ENCODE measurements at places on chromosomes 5 and 9.
A peak's percentile ranks its signal among the peaks of the same experiment; 100 is the strongest.

- no peak for DNase-seq
These were observed 220.0 kb downstream of the GLIS3 start for GRCh38 chr9:4079906-4080305.

DNA sequence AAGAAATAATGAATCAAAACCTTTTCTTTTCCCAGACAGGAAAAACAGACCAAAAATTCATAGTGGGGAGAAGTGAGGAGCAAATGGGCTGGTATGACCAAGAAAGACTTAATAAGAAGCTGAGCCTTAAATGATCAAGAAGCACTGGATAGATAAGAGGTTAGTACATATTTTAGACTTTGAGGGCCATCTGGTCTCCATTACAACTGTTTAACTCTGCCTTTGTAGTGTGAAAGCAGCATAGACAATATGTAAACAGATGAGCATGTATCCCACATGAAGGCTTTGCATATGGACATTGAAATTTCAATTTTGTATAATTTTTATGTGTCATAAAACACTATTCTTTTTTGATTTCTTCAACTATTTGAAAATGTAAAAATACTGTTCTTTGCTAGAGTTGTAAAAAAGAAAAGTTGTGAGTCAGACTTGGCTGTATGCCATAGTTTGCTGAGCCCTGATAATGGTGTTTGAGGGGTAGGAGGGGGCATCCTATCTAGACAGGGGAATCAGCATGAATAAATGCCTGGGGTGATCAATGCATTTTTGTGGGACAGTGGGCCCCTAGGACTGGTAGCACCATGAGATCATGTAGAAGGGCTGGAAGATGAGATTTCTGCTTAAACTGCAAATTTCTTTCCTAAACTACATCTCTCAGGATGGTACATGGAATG, 91.8 kb upstream of the GPR151 start:
- DNase-seq: no peak

GRCh38 chr9:107989099-107989498, 499.5 kb upstream of the KLF4 start:
- DNase-seq: no peak

DNA sequence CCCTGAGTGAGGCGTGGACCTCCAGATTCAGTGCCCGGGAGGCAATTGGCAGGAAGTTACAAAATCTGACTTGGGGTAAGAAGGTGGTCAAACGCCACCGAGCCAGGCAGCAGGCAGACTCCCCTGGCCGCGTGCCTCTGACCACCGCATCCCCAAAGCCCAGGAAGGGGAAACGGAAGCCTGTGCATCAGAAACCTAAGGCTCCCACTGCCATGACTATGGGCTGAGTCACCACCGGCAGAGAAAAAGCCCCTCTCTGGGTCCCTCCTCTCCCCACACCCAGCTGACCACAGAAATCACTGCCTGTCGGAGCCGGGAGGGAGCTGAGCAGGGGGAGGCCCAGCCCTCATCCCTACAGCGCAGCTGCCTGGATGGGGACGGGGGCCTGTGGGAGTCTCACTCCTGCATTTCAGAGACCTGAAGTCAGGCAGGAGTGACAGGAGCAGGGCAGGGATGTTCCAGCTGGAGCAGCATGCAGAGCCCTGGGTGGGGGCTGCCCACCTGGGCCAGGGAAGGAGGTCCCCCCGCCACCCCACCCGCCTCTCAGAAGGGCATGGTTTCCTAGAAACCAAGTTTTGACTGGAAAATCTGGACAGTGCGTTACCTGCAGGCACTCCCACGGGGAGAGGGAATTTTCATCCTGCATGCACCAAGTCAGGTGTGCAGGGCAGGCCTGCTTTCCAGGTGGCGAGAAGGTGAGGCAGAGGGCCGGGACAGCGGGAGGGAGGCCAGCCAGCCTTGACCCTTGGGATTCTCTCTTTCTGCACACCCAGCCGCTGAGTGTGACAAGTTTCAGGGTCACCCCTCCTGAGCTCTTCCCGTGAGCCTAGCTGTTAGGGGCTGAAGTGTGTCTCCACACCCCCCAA, 68.2 kb downstream of the LRSAM1 start:
- DNase-seq: peak; percentile 28

DNA sequence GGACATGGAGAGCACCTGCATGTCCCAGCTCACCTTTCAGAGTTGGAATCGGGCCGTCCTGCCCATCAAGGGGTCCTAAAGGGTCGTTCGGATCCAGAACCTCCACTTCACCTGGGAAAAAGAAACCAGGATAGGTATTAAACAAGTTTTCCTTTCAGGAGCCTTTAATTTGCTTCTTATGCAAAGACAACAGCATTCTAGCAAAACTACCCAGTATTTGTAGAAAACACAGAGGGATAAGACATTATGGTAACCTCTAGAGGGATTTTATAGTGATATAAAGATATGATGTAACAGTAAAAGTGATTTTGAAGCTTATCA, 174.4 kb downstream of the ROR2 start:
- DNase-seq: no peak

DNA sequence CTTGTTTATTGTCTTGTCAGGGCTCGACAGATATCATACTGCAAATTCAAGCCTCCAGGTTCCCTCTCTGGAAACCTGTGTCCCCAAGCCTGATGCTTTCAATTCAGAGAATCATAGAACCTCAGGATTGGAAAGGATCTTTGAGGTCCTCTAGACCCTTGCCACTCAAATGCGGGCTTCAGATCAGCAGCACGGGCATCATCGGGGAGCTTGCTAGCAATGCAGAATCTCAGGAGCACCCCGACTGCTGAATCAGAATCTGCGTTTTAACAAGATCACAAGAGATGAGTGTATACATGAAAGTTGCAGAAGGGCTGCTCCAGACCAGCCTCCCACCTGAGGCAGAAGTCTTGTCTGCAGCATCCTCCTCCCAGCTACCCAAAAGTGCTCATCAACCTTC, 13.1 kb upstream of the EGFLAM start:
- no peak for DNase-seq

- no peak for DNase-seq
These were observed 161.5 kb upstream of the KIF2A start for GRCh38 chr5:62144401-62145022.

DNA sequence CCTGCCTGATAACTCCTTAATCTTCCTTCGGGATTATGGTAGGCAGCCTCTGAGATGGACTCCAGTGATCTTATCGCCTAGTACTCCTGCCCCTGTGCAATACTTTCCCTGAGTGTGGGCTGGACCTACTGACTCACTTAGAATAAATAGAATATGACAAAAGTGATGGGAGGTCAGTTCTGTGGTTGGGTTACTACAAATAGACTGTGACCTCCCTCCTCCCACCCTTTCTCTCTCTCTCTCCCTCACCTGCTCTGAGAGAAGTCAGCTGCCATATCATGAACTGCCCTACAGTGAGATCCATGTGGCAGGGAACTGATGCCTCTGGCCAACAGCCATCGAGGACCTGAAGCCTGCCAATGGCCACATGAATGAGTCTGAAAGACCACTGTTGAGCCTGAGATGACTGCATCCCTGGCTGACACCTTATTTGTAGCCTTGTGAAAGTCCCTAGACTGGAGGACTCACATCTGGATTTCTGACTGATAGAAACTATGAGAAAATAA, 31.7 kb downstream of the NRG2 start:
- no peak for DNase-seq

DNA sequence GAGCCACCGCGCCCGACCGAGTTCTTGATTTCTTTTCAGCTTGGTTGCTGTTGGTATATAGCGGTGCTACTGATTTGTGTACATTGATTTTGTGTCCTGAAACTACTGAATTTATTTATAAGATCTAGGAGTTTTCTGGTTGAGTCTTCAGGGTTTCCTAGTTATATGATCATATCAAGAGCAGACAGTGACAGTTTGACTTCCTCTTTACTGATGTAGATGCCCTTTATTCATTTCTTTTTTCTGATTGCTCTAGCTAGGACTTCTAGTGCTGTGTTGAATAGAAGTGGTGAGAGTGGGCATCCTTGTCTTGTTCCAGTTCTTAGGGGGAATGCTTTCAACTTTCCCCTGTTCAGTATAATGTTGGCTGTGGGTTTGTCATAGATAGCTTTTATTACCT, 17.4 kb upstream of the LRRC19 start:
- DNase-seq: no peak

GRCh38 chr5:135249658-135250057, 149.4 kb downstream of the MACROH2A1 start:
- DNase-seq: no peak

Measured in ascending aorta (tissue), 2 donors.